Activated CD4-positive, alpha-beta T cell treated with anti-CD3 and anti-CD28 coated beads, Interleukin-2, amount 50 U/mL, for 24 hours (primary cell): ENCODE measurements at places on chromosomes 5 and 9.

GRCh38 chr5:65737842-65738241 lies 15.8 kb downstream of the NLN start:
- no peak for DNase-seq

DNA sequence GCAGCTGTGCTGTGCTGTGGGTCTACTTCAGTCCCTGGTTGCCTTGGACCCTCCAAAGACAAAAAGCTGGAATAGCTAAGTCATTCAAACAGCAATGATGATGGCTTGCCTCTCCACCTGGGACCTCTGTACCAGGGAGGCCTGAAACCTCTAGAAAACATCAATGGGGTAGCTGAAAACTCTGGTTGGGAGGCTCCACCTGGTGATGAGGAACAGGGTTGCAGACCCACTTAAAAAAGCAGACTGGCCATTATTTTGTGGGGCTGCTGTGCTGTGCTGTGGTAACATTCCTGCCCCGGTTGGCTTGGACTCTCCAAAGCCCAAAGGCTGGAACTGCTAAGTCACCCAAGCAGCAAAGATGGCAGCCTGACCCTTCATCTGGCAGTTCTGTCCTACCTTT lies 839.3 kb upstream of the ARRDC3 start:
- no peak for DNase-seq

GRCh38 chr5:131525805-131526204 lies 109.2 kb downstream of the RAPGEF6 start:
- no peak for DNase-seq

GRCh38 chr5:154519359-154519758 lies 41.3 kb upstream of the HAND1 start:
- DNase-seq, result no peak

GRCh38 chr5:159978358-159978757 lies 30.6 kb upstream of the TTC1 start:
- no peak for DNase-seq

DNA sequence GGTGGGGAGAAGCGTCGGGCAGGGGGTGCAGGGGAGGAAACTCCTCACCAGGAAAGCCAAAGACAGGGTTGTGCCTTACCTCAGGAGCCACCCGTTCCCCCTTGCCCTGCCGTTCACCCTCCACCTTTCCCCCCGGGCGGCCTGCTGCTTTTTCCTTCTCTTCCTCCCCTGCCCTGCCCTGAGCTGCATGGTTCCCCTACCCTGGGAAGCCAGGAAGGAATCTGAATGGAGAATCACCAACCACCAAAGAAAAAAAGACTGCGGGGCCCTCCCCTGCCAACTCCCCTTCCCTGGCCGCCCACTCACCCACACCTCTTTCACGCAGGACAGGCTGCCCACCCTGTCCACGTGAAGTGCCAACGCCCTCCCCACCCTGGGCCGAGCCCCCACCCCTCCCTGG lies 820 bp upstream of the NFX1 start:
- no peak for DNase-seq

- no peak for DNase-seq
These were observed 198.1 kb downstream of the C9orf50 start for GRCh38 chr9:129422843-129423192.

- DNase-seq, result no peak
These were observed 8.5 kb upstream of the GLT6D1 start for GRCh38 chr9:135647884-135648283.

- DNase-seq, result no peak
These were observed 127.4 kb upstream of the ADRA1B start for GRCh38 chr5:159788835-159789331.

DNA sequence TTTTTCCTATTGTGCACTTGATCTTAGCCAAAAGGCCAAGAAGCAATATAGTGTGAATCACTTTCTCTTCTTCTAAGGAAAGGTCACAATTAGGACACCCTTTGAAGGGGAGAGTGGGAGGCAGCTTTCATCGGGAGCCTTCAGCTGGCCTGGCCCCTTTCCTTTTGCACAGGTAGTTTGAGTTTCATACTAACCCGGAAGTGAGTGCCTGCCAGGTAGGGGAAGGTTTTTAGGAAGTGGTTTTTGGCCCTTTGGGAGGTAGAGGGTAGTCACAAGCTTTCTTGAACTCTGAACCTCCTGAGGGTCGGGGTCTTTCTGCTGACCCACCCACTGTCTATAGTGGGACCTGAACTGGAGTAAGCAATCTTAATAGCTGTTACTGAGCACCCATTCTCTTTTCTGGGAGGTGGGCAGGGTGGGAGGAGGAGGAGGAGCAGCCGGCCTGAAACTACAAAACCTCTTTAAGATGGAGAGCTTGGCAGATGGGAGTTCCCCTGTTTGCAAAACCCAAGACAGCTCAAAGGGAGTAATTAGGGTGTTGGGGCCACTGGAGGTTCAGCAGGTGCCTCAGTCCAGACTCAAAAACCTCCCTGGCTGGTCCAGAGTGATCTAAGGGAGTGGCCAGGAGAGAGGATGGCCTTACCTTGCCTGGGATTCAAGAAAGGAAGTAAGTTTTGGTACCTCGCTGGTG lies 6.0 kb downstream of the LARP1 start:
- DNase-seq, result no peak

- no peak for DNase-seq
These were observed 190.8 kb upstream of the HAPLN1 start for GRCh38 chr5:83911367-83911919.

DNA sequence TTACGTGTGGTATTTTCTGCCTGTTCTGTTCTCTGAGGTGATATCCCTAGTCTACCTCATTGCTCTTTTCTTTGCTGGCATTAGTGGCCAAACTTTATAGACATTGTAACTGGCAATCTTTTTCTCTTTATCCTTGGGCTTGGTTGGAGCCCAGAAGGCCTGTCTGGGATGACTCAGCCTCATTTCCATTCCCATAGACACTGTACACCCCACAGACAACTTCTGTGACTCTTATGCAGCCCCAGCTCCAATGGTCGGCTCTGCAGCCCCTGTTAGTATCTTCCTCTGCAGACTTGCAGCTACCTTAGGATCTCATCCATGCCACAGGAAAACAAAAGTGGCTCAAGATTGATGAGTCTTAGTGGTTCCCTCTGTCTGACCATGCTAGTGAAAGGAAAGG lies 79.8 kb downstream of the CFAP95 start:
- DNase-seq, result no peak
